ENCODE measurements at places on chromosomes 12 and 14.
A peak's percentile ranks its signal among the peaks of the same experiment; 100 is the strongest.

DNA sequence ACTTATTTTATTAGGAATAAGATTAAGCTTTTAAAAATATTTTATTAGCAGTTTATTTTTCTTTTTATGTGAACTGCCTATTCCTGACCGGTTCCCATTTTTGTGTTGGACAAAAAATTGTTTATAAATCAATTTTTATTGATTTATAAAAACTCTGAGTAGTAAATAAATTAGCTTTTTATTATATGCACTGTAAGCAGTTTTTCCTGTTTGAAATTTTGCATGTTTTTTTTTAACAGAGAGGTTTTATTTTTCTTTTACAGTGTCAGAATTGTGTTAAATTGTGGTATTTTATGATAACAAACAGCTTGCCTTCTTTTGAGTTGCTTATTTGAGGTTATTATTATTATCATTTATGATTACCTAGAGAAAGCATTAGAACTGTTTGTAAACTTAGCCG lies 68.1 kb downstream of the FOXA1 start:
- DNase-seq = no peak

- no peak for DNase-seq
Observed at GRCh38 chr14:64955297-64955696, 12.8 kb upstream of the GPX2 start.

DNA sequence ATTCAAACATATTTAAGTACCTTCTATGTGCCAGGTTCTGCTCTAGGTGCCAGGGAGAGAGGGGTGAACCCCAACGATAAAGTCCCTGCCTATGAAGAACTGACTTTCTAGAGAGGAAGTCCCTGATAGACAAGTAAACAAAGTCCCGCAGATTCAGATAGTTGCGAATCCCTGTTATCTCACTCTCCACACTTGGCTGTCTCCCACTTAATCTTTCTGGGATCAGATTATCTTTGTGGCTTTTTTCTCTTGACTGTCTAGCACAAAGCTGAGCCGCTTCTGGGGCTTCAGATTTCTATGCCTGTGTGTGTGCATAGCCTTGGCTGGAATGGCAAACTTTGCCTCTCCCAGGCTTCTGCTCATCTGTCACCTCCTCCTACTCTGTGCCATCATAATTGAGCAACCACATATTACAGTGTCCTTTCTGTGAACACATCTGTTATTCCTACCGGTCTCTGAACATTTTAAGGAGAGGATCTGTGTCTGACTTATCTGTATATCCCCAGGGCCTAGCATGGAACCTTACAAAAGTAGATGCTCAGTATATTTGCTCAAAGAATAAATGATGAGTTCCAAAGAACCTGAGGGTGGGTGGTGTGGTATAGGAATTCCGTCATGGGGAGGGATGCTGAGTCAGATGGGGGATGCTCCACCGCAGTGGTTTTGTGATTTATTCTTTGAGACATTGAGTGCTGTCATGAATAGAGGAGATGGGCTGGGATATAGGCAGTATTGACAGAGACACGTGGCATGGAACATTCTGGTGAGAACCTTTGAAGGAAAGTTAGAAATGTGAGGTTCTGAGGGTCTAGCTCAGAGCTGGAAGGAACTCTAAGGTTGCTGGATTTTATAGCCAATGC lies 28.5 kb downstream of the RGS6 start:
- peak; percentile 63 for DNase-seq

DNA sequence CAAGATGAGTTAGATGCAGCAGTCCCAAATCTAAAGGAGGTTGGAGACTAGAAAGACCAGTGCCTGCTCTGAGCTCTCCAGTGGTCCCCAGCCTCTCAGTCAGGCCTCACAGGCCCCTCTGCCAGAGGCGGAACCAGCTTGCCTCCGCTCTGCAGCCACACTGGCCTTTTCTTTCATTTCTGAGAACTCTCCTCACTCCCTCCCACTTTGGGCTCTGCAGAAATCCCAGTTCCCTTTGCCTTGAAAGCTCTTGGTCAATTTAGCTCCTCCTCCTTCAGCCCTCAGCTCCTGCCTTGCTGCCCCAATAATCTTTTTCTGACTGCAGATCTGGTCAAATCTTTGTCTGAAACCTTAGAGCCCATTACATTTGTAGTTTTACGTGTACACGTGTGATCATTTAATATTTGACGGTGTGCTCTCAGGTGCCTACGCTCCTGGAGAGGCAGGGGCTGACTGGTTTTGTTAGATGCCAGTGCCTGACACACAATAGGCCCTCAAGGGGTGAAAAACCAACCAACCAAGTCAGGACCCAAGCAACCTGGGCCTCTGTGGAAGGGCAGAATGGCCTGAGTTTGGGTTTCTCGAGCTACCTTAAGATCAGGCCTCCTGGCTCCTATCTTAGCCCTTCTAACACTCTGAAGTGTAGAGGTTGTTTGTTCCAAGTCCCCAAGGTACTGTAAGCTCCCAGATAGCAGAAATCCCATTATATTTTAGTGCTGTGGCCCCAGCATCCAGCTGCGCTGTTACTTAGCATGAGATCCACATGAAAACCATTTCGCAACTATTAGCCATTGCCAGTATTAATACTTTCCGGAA lies 1.1 kb upstream of the NUDT4 start:
- DNase-seq = peak; percentile 54

DNA sequence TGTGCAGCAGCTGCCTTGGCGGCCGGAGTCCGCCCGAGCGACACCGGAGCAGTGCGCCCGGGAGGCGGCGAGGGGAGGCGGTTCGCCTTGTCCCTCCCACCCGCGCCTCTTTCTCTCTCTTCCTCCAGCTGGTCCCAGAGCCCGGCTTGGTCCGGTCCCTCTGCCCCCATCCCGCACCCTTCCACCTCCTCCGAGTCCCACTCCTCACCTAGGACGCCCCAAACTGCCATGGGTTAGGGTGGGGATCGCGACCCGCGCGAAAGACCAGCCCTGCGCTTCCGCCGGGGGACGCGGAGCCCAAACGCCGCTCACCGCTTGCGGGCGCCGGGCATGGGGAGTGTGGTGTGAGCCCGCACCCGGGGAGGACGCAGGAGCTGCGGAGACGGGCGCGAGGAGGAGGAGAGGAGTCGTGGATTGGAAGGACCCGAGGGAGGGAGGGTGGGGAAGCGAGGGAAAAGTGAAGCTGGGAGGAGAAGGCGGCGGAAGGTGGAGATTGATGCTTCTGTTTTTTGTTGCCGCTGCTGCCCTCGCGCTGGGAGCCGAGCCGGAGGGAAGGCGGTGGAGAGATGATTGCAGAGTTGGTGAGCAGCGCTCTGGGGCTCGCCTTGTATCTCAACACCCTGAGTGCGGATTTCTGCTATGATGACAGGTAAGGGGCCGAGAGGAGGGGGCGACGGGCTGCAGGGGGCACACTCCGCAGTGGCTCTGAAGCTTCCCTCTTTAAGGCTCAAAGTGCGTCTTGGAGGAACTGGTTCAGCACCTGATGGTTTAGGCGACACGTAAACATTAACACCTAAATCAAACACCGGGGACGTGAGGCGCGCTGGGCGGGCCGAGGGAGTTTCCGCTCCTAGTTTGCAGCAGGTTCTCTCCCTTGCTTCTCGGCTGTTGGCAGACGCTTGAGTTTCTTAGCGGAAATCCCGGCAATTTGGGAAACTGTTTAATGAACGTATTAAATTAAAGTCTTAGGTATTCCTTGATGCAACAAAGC lies 610 bp downstream of the TMTC2 start:
- DNase-seq = peak; percentile 27

All from hematopoietic multipotent progenitor cell treated with erythropoietin and hydrocortisone succinate and interleukin-3 and kit ligand, for 6 days (in vitro differentiated cells).